ENCODE measurements at places on chromosomes 4 and X.

- no peak for DNase-seq
Measured at GRCh38 chr4:72463724-72464123, 105.3 kb downstream of the ADAMTS3 start.

DNA sequence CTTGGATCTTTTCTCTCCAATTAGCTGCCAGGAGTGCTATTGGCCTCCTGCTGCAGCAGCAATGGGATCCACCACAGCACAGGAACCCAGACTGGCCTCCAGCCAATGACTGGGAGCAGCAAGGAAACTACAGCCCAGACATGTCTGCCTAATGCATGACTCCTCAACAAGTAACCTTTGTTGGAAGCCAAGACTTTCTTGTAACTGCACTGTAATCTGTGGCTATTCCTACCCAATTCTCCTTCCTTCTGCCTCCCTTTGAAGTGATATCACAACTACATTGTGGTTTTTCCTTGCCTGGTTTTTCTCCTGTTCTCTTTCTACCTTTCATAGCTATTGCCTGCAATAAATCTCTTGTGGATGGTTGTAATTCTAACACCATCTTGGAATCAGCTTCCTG, 39.8 kb downstream of the SNCA start:
- no peak for DNase-seq

DNA sequence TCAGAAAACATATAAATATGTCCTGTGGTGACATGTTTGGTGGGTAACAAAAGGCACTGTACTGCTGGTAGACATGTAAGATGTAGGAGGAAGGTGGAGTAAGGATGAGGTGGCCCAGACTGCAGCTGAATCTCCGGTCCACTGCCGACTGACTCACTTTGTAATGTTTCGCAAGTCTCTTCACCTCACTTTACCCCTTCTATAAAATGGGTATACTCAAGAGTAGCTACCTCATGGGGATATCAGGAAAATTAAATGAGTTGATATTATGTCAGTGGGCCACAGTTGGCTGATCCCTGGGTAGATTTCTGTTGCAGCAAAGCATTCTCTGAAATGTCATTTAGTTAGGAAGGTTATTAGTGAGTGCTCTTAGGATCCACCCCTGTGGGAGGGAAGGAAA, 22.1 kb downstream of the MRFAP1 start:
- DNase-seq = no peak

GRCh38 chrX:13215729-13216128, 104.1 kb downstream of the ATXN3L start:
- DNase-seq = no peak

GRCh38 chrX:43278440-43278839, 377.7 kb upstream of the MAOA start:
- DNase-seq = no peak
